ENCODE measurements at places on chromosomes 11 and 22.

DNA sequence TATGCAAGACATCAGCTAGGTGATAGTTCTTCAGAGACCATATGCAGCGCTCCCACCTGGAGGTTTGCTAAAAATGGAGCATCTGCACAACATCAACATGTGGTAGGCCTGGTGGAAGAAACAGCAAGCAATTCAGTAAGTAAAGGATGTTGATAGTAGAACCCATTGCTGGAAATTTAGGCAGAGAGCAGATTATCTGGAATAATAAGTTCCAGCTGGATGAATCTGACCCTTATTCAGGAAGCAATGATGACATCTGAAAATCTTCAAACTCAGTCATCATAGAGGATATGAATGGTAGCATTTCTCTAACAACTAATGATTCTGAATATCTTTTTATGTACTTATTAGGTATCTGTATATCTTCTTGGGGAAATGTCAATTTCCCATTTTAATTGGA lies 225.2 kb upstream of the ANO3 start:
- DNase-seq, result no peak

GRCh38 chr11:31237819-31238760 lies 131.4 kb downstream of the DCDC1 start:
- DNase-seq, result no peak

- DNase-seq, result no peak
Observed at GRCh38 chr11:122642472-122642922, 13.0 kb upstream of the UBASH3B start.

DNA sequence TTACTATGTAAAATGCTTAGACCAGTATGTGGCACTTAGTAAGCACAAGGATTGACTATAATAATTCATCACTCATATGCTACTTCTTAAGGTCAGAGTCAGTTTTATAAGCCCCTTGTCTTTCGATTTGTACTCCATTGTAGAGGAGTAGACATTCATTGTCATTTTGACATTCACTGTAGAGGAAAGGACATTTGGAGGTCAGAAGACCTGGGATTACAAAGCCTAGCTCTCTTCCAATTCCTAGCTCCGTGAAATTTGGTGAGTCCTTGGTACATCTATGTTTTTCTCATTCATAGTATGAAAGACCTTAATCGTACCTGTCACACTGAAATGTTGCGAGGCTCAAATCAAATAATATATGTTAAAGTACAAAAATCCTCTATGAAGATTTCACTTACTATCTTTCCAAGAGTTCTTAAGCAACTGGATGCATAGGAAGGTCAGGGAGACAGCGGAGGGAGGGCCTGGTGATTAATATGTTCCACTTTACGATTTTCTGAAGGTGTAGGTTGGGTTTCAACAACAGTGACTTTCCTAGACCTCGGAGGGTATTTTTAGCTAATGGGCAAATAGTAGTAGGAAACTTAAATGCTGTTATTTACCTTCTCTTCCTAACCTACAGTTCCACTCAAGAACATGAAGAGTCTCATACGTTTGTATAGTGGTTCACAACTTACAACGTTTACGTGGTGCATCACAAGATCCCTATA lies 1.4 kb upstream of the EMSY start:
- no peak for DNase-seq

- no peak for DNase-seq
Observed at GRCh38 chr11:109785714-109786113, 307.5 kb upstream of the ZC3H12C start.

GRCh38 chr11:24391167-24391566 lies 105.7 kb upstream of the LUZP2 start:
- no peak for DNase-seq

GRCh38 chr11:120334332-120334731 lies 1.9 kb upstream of the ARHGEF12 start:
- DNase-seq, result no peak
